ENCODE measurements at places on chromosomes 3 and 15.

DNA sequence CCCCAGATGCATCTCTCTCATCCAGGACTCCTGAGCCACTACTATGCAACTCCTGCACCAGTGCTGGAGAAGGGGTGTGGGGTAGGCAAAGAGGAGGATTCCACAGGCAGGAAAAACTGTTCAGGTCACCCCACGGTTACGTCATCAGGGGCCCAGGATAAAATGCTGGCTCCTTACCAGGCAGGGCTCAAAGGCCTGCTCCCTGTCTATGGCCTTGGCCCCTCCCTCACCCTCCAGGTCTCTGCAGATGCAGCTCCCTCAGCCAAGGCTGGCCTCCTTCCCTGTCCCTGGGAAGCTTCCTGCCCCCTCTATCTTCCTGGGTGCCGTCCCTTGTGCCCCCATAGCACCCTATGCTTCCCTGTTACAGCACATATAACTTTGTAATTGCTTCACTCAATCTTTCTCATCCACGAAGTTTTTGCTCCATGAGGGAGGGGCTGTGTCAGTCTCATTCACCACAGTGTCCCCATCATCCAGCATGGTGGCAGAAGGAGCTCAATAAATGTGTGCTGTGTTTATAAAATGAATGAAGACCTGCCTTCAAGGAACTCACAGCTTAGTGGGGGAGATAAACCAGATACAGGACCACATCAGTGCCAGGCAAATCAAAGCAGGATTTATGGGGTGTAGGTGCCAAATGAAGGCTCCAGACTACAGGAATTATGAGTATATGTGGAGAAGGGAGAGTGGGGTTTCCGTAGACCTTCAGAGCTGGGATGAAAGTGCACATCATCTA, 18.6 kb downstream of the KBTBD13 start:
- no peak for DNase-seq

DNA sequence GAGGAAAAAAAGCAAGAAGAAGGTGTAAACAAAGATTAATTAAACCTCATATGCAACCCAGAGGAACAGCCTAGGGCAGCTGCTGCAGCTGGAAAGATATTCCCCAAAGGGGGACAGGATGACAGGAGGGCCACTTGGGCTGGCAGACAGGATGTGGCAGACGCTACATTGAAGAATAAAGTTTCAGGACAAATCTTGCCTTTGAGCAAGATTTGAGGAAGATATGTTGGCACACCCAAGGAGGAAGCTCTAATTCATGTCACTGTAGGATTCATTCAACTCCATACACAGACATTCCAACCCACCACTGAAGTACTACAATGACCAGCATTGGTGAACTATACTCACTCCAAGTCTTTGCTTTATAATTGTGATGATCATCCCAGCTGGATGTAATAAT, 504.0 kb downstream of the SHQ1 start:
- no peak for DNase-seq

GRCh38 chr3:8743021-8743601, 9.5 kb downstream of the CAV3 start:
- no peak for DNase-seq

- DNase-seq: no peak
These were observed 137.7 kb downstream of the LRIG1 start for GRCh38 chr3:66363148-66363547.

DNA sequence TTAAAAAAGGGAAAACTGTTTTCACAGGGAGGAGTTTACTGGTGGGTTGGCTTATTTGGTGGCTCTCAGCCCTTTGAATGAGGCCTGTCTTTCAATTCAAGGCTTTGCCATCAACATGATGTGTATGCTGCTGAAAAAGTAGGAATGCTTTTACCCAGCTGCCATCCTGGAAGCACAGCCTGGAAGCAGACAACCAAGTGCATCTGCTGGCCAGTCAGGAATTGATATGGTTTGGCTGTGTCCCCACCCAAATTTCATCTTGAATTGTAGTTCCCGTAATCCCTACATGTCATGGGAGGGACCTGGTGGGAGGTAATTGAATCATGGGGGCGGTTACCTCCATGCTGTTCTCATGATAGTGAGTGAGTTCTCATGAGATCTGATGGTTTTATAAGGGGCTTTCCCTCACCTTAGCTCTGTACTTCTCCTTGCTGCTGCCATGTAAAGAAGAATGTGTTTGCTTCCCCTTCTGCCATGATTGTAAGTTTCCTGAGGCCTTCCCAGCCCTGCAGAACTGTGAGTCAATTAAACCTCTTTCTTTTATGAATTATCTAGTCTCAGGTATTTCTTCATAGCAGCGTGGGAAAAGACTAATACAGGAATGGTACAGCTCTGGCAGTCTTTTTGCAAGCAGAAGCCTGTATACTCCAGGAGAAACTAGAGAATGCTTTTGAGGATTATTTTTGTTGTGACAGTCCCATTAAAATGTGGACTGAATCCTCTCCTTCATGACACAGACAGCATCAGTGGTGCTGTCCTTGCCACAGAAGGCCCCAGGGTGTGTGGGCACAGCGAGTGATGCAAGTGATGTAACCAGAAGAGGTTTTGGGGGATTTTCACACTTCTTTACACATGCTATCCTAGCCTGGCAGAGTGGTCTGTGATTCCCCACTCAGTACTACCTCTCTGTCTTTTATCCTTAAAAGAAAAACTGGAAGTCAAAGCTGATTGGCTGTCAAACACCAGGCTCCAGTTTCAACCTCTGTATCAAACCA, 20.0 kb downstream of the PLCL2 start:
- peak; percentile 7 for DNase-seq

DNA sequence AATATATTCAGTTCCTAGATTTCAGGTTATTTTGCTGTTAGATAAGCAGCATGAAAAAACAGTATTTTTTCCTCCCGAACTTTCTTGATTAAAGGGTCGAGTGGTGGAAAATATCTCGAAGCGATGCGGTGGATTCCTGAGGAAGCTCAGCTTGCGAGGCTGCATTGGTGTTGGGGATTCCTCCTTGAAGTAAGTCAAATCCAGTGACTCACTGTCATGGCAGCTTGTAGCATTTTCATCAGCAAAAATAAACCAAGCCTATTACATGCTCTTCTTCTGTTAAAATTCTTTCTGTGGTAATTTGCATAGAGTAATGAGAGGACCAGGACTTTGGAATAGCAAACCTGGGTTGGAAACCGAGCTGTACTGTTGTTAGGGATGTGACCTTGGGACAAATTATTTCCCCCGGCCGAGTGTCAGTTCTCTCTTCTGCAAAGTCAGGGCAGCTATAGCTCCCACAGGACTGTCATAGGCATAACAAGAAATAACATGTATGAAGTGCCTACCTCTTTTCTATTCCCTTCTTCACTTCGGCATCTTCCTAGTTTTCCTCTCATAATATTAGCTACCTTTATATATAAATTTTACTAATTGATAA, 75.6 kb downstream of the UBP1 start:
- no peak for DNase-seq

DNA sequence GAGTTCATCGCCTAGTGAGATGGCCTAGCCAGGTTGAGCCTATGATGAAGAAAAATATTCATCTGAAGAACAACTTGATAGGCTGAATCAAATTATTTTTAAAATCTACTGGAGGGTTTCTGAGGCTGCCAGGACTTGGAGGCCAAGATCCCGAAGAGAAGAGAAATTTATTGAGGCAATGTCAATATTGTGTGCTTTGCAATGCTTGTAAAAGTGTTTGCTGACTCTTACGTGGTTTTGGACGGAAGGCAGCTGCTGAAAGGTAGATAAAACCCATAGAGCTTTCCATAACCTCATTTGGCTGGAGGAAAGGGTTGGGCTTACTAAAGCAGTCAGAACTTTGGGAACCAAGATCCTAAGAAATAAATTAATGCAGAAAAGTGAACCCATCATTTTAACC, 361.0 kb upstream of the IL12A start:
- DNase-seq: no peak

GRCh38 chr3:156561533-156561932, 6.6 kb upstream of the SSR3 start:
- no peak for DNase-seq

GRCh38 chr3:124890573-124891190, 3.5 kb upstream of the ITGB5 start:
- no peak for DNase-seq

DNA sequence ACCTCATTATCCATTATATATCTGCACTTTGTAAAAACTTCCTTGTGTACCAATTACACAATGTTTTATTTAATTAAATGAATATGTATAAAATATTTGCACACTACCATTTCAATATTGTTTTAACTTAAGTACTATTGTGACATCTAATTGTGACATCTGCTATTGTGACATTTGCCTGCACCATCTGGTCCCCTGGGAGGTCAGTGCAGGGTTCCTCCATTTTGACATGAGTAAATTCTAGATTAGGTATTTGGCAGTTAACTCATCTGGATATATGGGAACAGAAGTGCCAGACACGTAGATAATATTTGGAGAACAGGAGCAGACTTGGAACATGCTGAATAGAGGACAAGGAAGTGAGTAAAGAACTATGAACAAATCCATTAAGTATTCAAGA, 332.1 kb downstream of the VGLL3 start:
- no peak for DNase-seq

GRCh38 chr3:134423153-134423552, 48.9 kb upstream of the AMOTL2 start:
- no peak for DNase-seq

- DNase-seq: no peak
These were observed 45.4 kb downstream of the BTD start for GRCh38 chr3:15646851-15647511.

- DNase-seq: no peak
These were observed 115.2 kb upstream of the TMCO5A start for GRCh38 chr15:37819191-37819590.

- no peak for DNase-seq
These were observed 26.1 kb downstream of the FNDC3B start for GRCh38 chr3:172065527-172065926.

DNA sequence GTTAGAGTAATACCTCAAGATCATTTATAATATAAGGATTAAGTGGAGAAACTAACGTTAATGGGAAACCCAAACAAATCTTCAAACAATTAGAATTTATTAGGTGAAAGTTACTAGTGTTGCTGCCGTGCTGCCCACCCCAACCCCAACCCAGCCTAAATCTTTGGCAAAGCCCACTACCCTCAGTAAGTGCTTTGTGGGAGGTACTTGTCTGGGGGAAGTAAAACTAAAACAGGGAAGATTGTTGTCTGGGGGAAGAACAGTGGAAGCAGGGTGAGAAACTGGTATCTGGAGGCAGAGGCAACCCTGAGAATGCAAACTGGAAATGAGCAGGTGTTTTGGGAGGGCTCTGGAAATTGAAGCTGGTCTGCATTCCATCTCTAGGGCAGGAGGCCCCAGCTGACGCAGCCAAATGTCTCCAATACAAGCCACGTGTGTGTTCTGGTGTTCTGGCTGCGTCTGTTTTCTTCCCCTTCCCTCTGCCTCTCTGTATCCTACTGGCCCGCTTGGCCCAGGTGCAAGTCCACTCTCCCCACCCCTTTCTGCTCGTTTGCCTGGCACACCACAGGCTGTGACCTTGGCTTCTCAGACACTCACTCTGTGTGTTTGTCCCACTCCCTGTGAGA, 32.7 kb downstream of the FEM1B start:
- no peak for DNase-seq

DNA sequence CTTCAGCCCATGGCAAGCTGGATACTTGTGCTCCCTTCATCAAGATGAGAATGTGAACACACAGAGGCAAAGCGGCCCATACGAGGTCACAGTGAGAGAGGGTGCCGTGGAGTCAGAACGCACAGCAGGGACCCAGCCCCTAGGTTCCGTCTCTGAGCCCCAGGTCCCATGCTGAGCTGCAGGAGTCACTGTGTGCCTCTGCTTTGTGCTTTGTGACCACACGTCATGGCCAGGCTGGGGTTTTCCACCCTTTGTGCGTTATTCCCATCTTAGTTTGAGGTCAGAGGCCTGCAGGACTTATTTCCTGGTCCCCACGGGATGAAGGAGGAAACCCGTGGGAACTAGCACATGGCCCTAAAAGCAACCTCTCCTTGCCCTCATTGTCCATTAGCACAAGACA, 140.3 kb downstream of the TJP1 start:
- no peak for DNase-seq

DNA sequence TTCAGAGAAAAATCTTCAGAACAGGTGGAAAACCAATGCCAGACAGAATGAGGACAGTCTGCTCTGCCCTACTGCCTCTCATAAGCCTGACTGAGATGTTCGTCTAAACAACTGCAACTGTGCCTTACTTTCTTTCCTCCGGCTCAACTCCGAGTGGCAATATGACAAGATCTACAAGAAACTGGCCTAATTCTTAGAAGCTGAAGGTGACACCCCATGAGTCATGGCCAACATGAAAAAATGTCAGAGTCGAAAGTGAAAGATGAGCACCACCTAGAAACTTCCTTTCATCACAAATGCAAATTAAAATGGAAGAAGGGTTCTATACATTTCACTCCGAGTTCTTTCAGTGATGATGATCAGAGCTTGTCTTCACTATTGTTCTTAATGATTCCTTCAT, 12.9 kb downstream of the PCYT1A start:
- peak; percentile 35 for DNase-seq

DNA sequence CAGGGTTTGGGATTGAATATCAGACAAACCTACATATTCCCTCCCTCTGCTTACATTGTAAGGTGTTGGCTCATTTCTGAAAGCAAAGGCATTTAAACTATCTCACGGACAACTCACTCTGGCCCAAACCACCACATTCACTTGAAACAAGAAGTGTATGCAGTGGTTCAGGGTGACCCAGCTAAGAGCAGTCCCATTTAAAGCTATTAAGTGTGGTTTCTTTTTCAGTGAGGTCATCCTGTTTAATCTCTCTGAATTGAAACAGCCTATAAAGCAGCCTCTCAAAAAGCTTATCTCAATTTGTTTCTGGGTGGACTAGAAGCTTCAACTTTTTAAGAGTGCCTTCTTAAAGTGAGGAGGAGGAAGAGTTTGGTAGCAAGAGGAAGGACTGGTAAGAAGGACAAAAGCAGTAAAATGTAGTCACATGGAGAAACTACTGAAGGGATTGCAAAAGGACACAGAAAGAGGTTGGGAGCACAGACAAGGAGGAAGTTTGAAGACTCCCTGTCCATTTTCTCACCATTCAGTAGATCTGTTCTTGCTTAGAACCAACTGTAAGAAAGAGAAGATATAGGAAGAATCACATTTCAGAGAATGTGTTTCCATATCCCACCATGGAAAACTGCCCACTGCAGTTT, 151.6 kb downstream of the TMCO5A start:
- no peak for DNase-seq

GRCh38 chr3:128356822-128357221, 109.9 kb downstream of the DNAJB8 start:
- DNase-seq: no peak

GRCh38 chr3:173502983-173503568, 105.5 kb downstream of the NLGN1 start:
- no peak for DNase-seq

DNA sequence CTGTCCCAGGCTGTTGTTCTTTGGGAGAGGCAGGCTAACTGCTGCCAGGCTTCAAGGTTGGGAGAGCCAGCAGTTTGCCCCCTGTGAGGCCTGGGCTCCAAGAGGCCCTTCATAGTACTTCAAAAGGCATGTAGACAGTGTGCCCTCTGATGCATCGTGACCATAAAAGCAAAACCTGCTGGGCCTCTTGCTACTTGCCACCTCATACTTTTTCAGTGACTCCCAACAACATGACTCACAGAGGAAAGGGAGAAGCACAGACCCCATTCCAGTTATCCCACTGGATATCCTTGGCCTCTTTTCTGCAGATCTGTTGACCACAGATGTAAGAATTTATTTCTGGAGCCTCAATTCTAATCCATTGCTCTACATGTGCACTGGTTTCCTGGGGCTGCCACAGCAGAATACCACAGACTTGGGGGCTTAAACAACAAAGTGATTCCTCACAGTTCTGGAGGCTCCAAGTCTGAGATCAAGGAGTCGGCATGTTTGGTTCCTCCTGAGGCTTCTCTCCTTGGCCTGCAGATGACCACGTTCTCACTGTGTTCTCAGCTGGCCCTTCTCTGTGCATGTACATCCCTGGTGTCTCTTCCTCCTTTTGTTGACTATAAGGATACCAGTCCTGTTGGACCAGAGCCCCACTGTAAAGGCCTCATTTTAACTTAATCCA, 8.9 kb upstream of the NSMCE3 start:
- DNase-seq: no peak
